ENCODE measurements at places on chromosomes 6 and 20.

DNA sequence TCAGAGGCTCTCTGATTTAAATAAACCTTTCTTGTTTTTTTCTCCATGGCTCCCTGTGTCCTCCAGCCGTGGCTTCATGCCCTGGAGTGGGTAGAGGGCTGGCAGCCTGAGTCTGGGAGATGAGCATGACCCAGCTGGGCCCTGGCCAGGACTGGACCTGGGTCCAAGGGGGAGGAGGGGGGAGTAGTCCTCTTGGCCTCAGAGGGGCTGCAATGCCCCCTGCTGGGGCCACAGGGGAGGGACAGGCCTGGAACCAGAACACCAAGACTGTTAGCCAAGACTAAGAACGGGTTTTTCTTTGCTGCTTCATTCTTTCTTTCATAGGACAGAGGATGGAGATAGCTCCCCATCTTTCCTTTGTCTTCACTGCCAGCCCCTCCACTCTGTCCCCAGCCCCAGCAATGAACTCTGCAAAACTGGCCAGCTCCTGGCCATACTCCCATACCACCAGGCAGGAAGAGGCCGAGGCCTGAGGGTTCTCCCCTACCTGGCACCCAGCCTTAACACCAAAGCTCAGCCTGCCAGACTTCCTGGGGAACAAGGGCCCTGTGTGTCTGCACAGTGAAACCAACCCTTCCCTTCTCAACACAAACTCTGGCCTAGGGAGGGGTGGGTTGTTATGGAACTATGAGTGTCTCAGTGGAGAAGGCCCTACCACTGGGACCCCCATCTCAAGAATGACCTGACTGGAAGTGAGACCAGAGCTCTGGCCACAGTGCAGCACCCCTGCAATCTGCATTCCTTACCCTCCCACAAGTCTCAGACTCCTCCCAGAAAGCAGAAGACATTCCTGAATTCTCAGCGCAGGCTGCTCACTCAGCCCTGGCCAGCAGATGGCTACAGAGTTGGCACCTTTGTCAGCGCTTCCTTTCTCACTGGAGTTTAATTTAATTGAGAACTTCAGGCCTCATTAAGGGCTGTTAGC, 11.0 kb downstream of the SLC29A1 start:
- no peak for DNase-seq

- no peak for DNase-seq
These were observed 48.5 kb downstream of the COL12A1 start for GRCh38 chr6:75157336-75157735.

DNA sequence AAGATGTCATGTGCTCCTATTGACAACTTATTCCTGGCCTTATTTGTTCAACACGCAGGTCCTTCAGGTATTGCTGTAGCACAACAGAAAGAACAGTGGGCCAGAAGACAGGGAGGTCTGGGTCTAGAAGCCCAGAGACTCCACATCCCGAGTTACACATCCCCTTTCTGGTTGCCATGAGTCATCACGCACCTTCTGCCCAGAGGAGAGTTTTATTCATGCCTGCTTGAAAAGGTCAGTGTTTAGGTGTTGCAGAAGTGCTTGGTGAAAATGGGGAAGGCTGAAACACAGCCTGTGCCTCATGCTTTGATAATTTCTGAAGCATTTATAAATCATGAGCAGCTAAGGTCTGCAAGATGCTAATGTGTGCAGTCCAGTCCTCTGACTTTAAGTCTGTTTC, 256.4 kb downstream of the GMPR start:
- no peak for DNase-seq

DNA sequence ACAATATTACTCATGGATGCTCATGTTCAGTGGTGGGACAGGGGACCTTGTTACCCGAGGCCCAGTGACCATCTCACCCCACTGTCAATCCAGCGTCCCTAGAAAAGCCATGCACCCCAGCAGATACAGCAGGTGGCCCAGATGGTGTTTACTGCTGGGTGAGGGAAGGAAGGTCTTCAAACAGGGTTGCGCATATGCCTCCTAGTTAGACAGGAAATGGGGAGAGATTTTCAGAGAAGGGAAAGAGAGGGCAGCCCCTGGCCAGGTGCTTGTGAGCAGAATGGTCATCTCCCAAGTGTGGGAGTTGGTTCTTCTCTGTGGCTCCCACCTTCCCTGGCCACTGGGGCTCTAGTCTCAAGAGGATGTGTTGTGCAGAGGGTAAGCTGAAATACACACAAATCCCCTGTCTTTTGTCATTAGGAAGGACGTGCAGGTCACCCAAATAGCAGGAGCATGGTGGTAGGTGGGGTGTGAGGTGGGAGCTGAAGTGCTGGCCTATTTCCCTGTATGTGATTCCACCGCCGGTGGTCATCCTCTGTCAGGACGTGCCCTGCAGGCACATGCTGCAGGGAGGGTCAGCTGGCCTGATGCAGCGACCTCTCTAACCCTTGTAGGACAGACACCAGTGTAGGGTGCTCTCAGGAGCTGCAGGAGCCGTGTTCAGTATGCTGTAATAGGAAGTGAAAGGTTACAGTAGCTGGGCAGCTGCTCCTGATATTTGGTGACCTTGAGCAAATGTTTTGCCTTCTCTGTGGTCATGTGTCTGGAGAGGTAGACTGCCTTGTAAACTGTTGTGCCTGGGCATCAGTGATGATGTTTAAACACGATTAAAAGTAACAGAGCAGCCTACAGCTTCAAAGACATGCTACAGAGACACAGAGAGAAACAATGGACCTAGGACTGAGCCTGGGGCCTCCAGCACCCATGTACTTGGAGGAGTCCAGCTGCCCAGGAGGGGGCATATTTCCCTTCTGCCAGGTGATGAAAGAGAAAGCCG, 3.2 kb upstream of the CST3 start:
- DNase-seq = no peak

GRCh38 chr20:24533449-24533848, 64.0 kb downstream of the SYNDIG1 start:
- no peak for DNase-seq

DNA sequence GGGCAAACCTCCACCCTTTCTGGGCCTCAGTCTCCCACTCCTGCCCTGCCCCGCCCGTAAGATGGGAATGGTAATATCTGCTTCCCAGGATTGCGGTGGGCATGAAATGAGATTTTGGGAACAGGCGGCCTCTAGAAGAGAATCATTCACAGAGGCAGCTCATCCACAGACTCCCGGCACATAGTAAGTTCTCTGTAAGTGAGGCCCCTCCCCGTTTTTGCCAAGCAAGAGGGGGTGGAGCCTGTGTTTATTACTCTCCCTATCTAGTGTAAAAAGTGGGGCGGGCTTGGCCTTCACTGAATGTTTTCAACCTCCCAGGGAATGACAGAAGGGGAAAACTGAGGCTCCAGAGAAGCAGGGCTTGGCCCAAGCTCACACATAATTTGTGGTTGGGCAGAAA, 20.0 kb downstream of the SUN5 start:
- no peak for DNase-seq

DNA sequence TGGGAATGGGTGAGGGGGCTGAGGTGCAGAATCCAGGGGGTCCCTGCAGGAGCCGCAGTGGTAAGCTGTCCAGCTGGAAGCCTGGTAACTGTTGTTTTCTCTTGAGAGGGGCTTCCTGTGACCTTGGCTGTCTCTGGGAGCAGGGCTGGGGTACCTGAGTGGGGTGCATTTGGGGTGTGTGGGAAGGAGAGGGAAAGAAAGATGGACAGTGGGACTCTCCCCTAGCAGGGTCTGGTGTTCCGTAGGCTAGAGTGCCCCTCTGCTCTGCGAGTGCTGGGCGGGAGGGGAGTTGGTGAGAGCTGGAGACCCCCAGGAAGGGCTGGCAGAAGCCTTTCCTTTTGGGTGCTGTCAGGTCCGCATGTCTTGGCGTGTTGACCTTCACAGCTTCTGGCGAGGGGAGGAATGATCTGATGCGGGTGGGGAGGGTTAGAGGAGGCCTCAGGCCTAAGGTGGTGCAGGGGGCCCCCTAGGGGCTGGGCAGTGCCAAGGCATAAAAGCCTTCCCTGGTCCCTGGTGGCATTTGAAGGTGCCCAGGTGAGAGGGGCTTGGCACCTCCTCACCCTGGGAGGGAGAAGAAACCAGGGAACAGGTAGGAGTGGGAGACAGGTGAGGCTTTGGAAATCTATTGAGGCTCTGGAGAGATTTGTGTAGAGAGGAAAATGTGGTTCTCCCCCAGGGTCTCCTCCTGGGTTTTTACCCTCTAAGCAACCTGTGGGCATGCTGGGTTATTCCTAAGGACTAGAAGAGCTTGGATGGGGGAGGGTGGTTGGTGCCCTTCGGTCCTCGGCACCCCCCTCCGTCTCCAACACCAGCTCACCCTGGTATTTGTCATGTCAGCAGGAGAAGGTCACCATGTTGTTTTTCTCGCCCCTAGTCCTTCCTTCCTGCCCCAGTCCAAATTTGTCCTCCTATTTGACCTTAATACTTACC, 3.3 kb downstream of the VEGFA start:
- no peak for DNase-seq

DNA sequence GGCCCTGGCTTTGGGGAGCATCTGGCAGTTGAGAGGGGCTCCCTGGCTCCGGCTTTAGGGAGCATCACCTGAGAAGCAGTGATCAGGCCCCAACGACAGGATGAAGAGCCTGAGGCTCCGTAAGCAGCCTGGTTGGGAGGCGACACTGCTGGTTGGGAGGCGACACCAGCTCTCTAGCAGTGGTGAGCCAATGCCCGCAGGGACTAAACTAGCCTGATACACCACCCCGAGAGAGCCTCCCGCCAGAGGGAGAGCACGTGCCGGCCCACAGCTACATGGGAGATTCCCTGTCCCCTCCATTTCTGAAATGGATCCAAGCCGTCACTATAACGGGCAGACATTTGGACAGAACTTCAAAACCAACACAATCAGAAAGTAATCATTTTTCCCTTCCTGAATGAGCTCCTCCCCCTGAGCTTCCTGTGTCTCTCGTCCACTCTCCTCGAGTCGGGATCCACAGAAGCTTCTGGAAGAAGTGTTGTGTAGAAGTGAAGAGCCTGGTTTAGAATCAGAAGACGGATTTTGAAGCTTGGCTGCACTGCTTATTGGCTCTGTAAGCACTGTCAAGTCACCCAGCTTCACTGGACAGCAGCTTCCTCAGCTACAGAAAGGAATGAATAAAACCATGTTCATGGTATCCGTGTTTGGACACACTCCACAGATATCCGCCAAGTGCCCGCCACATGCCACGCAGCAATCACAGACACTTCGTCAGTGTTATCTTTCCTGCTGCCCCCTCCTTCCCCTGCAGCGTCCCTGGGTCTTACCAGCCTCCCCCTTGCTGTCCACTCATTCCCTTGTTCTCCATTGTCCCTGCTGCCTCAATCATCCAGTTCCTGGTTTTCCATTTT, 199.6 kb downstream of the TTLL2 start:
- DNase-seq = no peak

DNA sequence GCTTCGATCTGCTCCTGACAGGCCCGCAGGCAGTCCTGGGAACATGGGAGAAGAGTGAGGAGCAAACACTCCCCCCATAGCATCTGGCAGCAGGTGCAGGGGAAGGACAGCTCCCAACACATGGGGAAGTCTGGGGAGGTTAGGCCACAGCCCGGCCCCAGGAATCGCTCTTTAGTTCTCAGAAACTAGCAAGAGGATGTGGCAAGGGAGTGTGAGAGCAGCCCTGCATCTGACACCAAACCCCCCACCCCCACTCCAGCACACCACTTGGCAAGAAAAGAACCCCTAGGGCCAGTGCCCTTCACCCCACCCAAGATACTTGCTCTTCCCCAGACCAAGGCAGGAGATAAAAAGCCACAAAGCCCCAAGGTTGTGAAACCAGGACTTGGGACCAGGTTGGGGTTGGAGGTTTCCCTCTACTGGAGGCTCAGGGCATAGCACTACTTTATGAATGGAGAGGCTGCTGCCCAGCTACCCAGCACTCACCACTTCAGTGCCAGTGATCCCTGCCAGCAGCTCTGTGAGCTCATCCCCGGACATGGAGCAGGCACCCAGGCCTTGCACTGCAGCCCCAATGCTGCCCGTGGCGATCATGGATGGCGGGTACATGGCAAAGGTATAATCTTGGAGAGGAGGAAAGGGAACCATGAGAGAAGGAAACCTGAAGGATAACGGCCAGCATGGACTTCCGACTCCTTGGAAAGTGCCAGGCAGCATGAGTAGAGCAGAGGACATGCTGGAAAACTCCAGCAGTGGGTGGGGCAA, 5.4 kb downstream of the CCND3 start:
- peak; percentile 64 for DNase-seq

- no peak for DNase-seq
These were observed 32.4 kb upstream of the ADTRP start for GRCh38 chr6:11810854-11811643.

GRCh38 chr20:56934888-56935287, 305.8 kb downstream of the TFAP2C start:
- no peak for DNase-seq

GRCh38 chr20:36113566-36114250, 40.8 kb upstream of the EPB41L1 start:
- no peak for DNase-seq

GRCh38 chr6:2695454-2696095, 55.1 kb downstream of the MYLK4 start:
- DNase-seq = no peak

DNA sequence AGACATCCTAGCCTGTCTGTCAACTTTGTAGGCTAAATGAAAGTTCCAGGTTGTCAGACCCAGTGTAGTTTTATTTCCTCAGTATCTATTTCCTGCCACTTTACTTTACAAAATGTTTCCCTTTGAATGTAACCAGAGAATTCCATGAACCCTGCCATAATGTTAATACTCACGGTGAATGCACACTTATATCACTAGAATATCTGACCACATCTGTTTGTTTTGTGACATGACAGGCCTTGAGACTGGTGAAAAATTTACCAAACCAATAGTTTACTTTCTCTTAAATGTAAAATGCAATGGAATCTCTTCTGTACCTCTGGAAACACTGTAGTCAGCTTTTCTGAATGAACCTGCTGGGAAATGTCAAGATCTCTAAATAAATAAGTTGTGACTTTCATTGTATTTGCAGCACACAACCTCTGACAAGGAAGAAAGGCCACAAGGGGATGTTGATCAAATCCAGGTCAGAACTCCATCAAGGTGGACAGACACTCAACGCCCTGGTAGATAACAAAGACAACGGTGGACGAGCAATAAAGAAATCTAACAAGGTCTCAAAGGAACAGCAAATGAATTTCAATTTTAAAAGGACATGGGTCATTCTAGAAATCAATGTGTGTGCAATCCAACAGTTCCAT, 59.2 kb downstream of the BACH2 start:
- DNase-seq = no peak

GRCh38 chr20:62136283-62137091, 6.7 kb downstream of the PSMA7 start:
- no peak for DNase-seq

DNA sequence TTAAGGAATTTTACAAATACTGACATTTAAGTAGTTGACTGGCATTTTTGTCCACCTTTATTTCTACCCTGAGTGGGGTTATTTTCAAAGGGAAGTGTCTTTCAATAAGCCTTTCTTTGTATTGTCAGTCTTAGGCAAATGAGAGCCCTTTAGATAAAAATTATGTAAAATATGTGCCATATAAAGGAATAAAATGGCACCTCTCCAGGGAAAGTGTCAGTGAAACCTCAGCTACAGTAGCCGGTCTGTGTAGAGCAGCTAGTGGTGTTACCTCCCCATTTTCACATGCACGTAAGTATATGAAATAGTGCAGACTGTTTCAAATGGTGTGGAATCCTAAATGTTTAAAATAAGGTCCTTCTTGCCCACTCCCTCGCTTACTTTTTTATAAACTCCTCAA, 5.0 kb downstream of the FAM217B start:
- DNase-seq = no peak

GRCh38 chr6:131660195-131660594, 23.1 kb downstream of the ENPP3 start:
- no peak for DNase-seq
